ENCODE measurements at places on chromosomes 4 and X.

- DNase-seq = no peak
Measured at GRCh38 chrX:131747173-131747572, 203.3 kb downstream of the OR13H1 start.

GRCh38 chrX:11781734-11782370, 23.8 kb downstream of the MSL3 start:
- DNase-seq = no peak

GRCh38 chr4:52058275-52058674, 7.2 kb downstream of the SPATA18 start:
- no peak for DNase-seq

DNA sequence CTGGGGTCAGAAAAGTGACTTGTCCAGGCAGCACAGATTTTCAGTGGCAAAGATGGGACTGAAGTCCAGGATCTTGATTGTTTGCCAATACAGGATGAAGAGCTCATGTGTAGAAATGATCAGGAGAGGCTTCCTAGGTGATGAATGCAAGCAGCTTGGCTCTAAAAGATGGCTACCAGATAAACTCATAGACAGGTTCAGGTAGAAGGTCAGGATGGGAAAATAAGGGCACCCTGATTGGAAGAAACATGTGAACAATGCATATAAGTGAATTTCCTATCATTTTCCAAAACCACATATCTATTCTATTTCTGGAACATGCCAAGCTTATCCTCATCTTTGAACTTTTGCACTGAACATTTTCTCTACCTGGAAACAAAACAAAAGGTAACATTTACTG, 87.7 kb downstream of the FAM13A start:
- no peak for DNase-seq

GRCh38 chr4:78520808-78521226, 30.8 kb upstream of the ANXA3 start:
- no peak for DNase-seq

GRCh38 chrX:38206542-38206941, 14.1 kb downstream of the SRPX start:
- DNase-seq = no peak

DNA sequence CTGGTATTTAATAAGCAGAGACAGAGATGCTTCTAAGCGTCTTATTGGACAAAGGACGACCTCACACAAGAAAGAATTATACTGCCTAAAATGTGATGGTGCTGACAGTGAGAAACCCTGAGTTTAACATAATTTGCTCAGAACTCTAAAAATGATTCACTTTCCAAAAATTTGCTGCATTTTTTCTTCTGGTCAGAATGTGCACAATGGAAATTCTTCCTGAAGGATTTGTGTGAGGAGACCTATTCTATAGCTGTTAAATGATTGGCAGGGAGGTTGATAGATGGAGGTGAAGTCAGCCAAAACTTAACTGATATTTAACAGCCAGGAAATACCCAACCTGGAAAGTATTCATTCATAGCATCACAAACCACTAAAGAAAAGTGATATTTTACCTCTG, 1.7 kb downstream of the MAGEC3 start:
- DNase-seq = no peak

GRCh38 chr4:170057866-170058265, 31.7 kb upstream of the MFAP3L start:
- DNase-seq = no peak

DNA sequence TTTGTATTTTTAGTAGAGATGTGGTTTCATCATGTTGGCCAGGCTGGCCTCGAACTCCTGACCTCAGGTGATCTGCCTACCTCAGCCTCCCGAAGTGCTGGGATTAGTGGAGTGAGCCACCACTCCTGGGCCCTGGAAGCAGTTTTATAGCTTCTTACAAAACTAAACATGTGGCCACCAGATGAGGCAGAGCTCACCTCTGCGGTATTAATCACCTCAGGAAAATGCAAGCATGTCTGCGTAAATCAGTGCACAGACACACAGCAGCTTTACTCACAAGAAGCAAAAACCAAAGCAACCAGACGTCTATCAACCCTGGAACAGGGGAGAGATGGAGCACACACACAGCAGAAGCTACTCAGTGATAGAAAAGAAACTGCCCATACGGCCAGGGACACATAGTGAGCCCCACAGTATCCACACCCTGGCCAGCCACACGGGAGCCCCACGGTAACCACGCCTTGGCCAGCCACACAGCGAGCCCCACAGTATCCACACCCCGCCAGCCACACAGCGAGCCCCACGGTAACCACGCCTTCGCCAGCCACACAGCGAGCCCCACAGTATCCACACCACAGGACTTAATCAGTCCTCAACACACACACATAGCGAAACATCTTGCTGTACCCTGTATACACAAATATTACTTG, 30.2 kb downstream of the PPP2R3B start:
- DNase-seq = no peak

Data from stimulated activated CD8-positive, alpha-beta memory T cell treated with anti-CD3 and anti-CD28 coated beads, Interleukin-2, amount 100 ng/mL, for 1 hour (primary cell).